ENCODE measurements at places on chromosomes 7 and 10.

GRCh38 chr7:4552985-4553384 lies 129.1 kb upstream of the FOXK1 start:
- DNase-seq: no peak

GRCh38 chr7:19118636-19119371 lies 1.4 kb upstream of the TWIST1 start:
- DNase-seq: no peak

GRCh38 chr10:48446785-48447184 lies 140.3 kb downstream of the MAPK8 start:
- no peak for DNase-seq

GRCh38 chr7:22572937-22573336 lies 72.9 kb upstream of the STEAP1B start:
- DNase-seq: no peak

GRCh38 chr7:121961089-121961867 lies 88.3 kb downstream of the PTPRZ1 start:
- no peak for DNase-seq

GRCh38 chr10:120588311-120588710 lies 131.3 kb downstream of the PLPP4 start:
- DNase-seq: no peak

- no peak for DNase-seq
These were observed 766.7 kb upstream of the GHITM start for GRCh38 chr10:83372646-83373045.

DNA sequence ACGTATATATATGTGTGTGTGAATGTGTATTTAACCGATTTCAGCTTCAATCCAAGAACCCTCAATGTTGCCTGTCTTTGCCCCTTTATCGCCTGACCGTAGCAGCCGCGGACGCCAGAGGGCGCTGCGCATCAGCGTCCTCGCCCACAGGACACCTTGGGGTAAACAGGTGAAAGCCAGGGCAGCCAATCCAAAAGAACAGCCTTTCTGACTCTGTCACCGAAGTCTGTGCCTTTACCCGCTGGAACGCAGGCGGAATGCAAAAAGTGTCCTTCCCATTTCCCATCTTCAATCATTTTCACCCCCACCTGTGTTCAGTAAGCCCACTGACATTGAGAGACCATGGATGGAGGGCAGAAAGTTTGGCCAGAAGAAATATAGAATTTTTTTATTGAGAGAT lies 3.6 kb downstream of the NXPH1 start:
- DNase-seq: no peak

- DNase-seq: no peak
These were observed 37.3 kb downstream of the INPP5A start for GRCh38 chr10:132574783-132575319.

DNA sequence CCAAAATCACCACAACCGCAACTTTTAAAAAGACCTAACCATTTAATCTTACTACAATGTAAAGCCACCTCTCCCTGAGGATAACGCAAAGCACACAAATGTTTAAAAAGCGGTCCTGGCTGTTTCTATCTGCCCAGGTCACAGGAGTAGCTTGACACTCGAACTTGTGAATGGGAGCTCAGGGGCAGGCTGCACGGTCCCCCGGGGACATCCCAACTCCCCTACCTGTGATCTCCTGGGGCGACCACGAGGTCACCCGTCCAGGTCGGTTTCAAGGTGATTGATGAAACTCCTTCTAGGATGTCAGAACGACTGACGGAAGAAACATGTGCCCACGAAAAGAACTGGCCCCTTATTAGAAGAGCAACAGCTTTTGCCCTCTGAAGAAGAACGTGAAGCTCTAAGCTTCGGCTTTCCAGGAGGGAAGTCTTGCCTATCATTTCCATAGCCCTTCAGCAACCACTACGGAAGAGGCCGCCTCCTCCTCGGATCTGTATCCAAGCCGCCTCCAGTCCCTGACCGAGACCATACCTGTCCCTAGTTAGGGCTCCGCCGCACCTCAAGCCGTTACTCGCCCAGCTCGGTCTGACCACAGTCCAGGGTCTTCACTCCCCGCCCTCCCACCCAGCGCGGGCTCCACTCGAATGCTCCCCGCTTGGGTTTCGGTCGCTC lies 459 bp downstream of the CYCS start:
- DNase-seq: no peak

- DNase-seq: no peak
These were observed 31.9 kb upstream of the CRHR2 start for GRCh38 chr7:30714129-30714528.

DNA sequence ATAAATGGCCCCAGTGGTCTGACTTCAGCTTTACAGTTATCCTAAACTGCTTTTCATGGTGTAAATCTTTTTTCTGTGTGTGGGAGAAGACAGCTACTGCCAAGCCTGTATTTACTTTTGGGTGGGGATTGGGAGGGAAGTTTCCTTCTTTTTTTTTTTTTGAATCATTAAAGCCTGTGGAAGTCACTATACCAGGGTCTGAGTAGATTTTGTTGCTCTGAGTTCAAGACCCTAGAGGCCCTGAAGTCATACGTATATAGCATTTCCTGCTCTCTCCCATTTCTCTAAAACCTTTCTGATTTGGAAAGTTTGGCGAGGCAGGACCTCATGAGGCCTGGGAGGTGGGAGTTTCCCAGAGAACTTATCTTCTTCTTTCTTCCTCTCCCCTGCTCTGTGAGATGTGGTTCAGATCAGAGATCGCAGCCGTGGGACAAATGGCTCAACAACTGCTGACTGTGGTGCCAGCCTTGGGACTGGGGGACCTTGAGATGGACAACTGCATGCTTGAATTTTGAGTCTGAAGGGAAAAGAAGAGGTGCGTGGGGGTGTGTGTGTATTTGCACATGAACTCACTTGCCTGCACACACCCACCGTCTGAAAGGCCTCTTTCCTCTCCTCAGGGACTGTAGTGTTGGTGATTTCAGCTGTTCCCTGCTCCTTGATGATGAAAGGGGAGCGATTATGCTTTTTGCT lies 18.1 kb downstream of the LRMDA start:
- no peak for DNase-seq

DNA sequence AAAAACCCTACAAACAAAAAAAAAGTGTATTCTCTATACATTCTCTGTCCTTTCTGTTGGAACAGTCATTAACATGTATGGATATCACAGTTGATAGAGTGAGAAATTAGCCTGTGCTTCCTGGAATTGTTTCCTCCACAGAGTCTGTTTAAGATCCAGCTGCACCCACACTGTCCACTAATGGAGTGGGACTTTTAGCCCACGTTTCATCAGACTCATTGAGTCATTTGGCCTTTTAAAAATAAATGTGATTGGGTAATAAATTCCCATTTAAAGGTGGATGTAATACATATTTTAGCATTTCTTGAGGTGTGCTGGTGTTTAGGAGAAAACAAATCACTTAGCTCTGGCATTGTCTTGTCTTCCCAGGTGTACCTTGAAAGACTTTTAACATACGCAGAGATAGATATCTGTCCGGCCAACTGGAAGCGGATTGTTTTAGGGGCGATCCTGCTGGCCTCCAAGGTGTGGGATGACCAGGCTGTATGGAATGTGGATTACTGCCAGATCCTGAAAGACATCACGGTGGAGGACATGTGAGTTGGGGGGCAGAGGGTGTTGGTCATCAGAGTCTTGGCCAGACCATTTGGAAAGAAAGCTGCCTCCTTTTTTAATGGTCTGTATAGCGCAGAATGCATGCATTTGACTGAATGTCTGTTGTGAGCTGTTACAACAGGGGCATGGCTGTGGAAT lies 52.3 kb upstream of the GJD4 start:
- no peak for DNase-seq

GRCh38 chr10:5663692-5664427 lies 2.5 kb downstream of the ASB13 start:
- DNase-seq: no peak

GRCh38 chr10:64011912-64012714 lies 490.9 kb downstream of the REEP3 start:
- DNase-seq: no peak

- no peak for DNase-seq
These were observed at the start of gene CAV1 for GRCh38 chr7:116524609-116525297. TSS of gene CAV1 (plus strand) at chr7:116525036. CDS start at chr7:116525063, 27 bp downstream.

DNA sequence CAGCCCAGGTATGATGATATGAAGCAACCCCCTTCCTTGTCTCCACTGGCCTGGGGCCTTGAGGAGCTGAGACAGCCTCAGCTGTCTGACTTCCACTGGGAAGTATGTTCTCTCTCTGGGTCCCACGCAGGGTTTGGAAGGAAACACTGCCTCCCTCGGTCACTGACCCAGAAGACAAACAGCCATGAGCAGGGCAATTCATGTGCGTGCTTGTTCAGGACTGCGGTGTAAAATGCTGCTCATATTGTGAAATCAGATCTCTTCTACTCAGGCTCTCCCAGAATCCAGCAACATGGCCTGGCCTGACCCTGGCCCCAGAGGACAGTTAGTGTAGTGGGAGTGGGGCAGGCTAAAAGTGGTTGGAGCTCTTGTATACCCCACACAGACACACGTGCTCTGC lies 2.8 kb downstream of the CLCN1 start:
- DNase-seq: no peak

- no peak for DNase-seq
These were observed 4.0 kb downstream of the BMI1 start for GRCh38 chr10:22324893-22325271.

DNA sequence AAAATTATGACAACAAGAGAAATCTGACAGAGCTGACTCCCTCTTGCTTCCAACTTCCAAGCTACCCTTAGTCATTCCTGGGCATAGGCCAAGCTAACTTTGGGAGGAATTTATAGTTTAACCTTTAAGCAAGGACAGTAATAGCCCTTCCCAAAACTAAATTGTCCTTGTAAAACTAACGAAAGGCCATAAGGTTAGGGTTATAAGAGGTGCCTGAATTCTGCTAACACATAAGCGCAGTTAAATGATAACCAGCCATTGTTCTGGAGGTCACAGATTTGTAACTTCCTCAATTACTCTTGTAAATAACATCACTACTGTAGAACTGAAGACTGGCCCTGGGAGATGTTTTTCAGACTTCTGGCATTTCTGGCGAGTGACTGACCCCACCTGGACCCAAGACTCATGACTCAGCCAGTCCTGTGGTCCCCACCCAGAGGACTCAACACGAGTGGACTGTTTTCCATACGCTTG lies 481.2 kb downstream of the KCNMA1 start:
- no peak for DNase-seq

DNA sequence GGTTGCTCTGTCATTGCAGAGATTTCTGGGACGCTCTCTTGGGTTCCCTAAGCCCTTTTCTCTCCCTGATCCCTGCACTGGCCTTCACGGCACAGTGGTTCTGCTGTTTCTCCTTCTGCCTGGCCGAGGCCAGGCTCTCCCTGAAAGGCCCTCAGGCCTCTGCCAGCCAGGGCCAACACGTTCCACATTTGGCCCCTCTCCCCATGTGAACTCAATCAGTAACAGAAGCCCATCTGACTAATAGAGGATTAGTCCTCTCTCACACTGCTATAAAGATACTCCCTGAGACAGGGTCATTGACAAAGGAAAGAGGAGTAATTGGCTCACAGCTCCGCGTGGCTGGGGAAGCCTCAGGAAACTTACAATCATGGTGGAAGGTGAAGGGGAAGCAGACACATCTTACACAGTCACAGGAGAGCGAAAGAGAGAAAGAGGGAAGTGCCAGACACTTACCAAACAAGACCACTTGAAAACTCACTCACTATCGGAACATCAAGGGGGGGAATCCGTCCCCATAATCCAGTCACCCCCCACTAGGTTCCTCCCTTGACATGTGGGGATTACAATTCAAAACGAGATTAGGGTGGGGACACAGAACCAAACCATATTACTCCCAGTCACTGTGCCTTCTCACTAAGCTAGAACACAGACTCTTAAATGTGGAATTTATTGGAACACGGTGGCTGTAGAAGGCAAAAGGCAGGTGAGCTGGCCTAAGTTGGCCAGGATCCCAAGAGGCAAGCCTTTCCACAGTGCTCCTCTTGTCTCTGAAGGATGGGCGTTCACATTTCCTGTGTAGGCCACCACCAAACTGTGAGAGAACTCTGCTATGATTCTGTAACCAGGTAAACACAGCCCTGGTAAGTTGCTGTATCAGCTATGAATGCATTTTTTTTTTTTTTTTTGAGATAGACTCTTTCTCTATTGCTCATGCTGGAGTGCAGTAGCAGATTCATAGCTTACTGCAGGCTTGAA lies 8.8 kb downstream of the FZD8 start:
- DNase-seq: no peak

DNA sequence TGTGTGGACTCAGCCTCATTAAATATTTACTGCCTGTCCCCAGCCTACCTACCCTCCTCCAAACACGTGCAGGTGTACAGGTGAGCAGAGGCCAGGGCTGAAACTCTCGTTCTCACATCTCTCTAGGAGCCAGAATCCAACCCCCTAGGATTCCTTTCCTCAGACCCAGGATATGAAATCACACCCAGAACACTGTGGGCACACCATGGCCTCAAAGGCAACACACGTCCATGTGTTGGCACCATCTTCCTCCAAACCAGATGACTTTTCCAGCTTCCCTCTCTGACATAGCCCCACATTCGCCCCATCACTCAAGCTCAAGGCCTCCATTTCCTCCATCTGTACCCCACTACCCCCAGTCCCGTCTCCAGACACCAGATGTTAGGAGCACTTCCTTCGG lies 51.8 kb upstream of the DUSP5 start:
- DNase-seq: no peak

DNA sequence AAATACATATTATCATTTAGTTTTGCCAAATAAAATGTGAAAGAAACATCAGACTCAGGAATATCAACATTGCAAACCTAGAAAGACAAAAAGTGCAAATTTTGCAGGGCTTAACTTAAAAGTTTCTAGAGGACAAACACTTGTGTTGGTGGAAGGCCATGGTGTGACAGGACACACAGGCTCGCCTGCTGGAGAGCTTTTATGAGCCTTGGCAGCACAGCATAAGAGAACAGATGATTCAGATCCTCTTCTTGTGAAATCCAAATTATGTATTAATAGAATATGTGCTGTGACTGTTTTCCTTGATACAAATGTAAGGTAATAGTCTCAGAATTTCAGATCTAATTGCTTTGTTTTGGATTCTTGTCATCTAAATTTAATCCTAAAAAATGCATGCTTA lies 72.9 kb upstream of the ABCB5 start:
- no peak for DNase-seq

- DNase-seq: no peak
These were observed 136.0 kb downstream of the KIF20B start for GRCh38 chr10:89837165-89838043.

DNA sequence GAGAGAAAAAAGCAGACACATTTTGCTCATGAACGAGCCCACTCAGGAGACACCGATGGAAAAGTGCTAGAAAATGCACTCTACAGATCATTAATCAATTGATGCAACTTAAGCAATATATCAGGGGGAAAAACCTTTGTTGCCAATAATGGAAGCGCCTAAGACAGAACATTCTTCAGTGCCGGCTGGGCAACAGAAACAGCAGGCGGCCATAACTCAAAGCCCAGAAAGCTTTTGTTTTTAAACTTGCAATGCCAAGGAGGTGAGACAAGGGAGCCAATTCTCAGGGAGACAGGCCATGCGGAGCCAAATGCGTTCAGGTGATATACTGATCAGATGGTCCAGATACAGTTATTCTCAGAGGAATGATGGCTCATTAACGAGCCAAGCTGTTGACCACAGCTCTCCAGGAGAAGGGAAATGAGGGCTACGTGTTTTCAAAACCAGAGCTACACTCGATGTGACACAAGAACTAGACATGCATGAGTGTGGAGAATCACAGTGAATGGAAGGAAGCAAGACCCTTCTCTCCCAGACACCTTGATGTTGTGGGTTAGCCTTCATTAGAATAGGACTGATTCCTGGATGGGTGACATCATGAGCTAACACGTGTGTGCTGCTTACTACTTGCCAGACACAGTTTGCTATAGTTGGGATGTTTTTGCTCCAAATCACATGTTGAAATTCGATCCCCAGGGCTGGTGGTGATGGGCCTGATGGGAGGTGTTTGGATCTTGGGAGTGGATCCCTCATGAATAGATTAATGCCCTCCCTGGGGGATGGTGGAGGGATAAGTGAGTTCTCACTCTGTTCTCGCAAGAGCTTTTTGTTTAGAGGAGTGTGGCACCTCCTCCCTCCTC lies 79.1 kb upstream of the KCNMA1 start:
- DNase-seq: no peak
